ENCODE measurements at places on chromosomes 13 and 19. TPM values are rescaled to one million over a fixed set of nuclear protein-coding genes. Genes with fewer than 3 reads are reported as not detected.

- peaks cover 6% of the 10 kb centered on the region for H3K4me1 ChIP-seq
- peaks cover 3% of the 10 kb centered on the region for H3K36me3 ChIP-seq
- no peak overlapping the region for H3K27ac ChIP-seq
Observed at GRCh38 chr19:3441089-3441985, 39.0 kb downstream of the SMIM24 start.

DNA sequence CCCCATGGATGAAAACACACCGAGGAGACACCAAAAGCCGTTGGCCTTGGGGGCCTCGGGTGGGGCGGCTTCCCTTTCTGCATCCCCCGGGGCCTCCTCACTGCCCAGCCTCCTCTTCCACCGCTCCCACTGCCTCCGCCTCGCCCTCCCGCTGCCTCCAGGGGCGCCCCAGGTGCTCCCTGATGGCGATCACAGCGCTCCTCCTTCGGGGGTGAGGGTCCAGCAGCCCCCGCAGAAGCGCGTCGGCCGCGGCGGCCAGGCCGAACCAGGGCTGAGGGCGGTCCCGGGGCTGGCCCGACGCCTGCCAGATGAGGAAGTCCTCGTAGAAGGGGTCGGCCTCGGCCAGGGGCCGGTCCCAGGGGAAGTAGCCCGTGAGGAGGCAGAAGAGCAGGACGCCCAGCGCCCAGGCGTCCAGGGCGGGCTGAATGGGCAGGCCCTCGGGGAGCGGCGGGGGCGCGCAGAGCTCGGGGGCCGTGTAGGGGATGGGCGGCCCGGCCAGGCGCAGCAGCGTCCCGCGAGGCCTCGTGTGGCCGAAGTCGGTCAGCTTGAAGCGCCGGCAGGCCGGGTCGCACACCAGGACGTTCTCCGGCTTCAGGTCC, 7.2 kb downstream of the SBK2 start:
- no peak for DNase-seq
- H3K4me1 ChIP-seq = no peaks in the 10 kb centered on the region
- H3K36me3 ChIP-seq = no peaks in the 10 kb centered on the region
- H3K27me3 ChIP-seq = peaks cover 2% of the 10 kb centered on the region
- H3K4me3 ChIP-seq = no peak overlapping the region

- no peak overlapping the region for H3K27ac ChIP-seq
- H3K4me3 ChIP-seq = no peak overlapping the region
- peaks cover 33% of the 10 kb centered on the region for H3K4me1 ChIP-seq
- H3K36me3 ChIP-seq = peaks cover 54% of the 10 kb centered on the region
Observed at GRCh38 chr19:17070421-17070820, 4.8 kb downstream of the HAUS8 start.

DNA sequence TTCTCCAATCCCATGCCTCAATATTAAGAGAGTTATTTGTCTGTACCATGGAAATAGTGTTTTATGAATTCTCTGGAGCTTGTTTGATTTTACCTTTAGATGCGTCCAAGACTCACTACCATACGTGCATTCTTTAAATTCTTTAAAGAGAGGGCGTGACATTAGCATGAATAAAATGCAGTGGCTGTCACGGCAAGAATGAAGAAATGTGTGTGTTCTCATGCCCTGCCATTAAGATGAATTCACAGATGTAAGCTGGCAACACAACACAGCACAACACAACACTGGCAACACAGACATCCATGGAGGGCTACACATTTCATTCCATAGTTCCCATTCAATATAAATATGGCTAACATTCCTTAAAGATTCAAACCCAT, 213.4 kb downstream of the ENOX1 start:
- H3K27me3 ChIP-seq = peaks cover 8% of the 10 kb centered on the region
- no peaks in the 10 kb centered on the region for H3K36me3 ChIP-seq
- peaks cover 3% of the 10 kb centered on the region for H3K4me1 ChIP-seq
- no peak overlapping the region for H3K27ac ChIP-seq

The FAAP24 gene
- 8.2 TPM for total RNA-seq

The TMPRSS9 gene
- not detected for total RNA-seq

The SIPA1L3 gene
- 8.9 TPM for total RNA-seq

GRCh38 chr13:92530364-92530763, 696.2 kb upstream of the GPC6 start:
- H3K27ac ChIP-seq = no peak overlapping the region
- no peaks in the 10 kb centered on the region for H3K27me3 ChIP-seq
- no peak for DNase-seq

DNA sequence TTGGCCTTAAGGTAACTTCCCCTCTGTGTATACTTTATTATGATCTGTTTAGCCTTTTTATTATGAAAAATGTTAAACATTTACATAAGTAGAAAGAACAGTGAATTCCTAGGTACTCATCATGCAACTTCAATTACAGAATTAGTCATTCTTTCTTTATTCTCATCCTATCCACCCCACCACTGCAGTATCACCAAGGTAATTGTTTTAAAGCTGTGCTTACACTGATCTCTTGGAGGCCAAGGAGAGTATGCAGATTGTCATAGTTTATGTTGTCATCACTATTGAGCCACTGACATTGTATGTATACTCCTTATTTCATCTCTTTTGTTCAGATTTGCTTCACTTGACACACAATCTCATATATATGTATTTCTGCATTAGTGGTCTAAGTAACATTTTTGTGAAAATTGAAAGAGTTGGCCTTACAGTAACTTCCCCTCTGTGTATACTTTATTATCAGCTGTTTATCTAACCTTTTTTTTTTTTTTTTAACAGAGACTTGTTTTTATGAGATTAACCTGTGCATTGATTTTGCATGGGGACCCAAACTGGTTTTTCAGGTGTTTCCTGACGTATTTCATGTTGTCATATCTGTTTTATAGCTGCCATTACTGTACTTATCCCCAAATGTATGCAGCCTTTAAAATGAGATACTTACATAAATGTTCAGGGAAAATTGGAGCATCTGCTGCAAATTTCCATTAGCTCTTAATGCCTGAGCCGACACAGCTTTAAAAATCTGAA, 4.5 kb downstream of the ZNF507 start:
- no peak overlapping the region for H3K4me3 ChIP-seq
- H3K4me1 ChIP-seq = peaks cover 65% of the 10 kb centered on the region
- peaks cover 65% of the 10 kb centered on the region for H3K36me3 ChIP-seq

GRCh38 chr19:9362905-9363304, at the start of gene ZNF177:
Gene ZNF177 (plus strand): TSS chr19:9363013. CDS start chr19:9378312, 15,299 bp downstream.
- H3K27me3 ChIP-seq = peaks cover 3% of the 10 kb centered on the region
- H3K4me1 ChIP-seq = peaks cover 4% of the 10 kb centered on the region
- H3K4me3 ChIP-seq = peak within 1 kb of the TSS; percentile 31
- DNase-seq = peak; percentile 13
- H3K36me3 ChIP-seq = peaks cover 53% of the 10 kb centered on the region

GRCh38 chr19:43731846-43732245, 16.0 kb downstream of the IRGC start:
- H3K4me1 ChIP-seq = no peaks in the 10 kb centered on the region
- no peaks in the 10 kb centered on the region for H3K27me3 ChIP-seq
- H3K36me3 ChIP-seq = peaks cover 27% of the 10 kb centered on the region
- DNase-seq = no peak
- H3K27ac ChIP-seq = no peak overlapping the region
- H3K4me3 ChIP-seq = no peak overlapping the region

The CEACAM7 gene
- not detected for total RNA-seq

GRCh38 chr19:39971380-39972035, 543 bp downstream of the PSMC4 start:
- DNase-seq = peak; percentile 33
- H3K4me3 ChIP-seq = peak overlapping the region; percentile 95
- peaks cover 48% of the 10 kb centered on the region for H3K4me1 ChIP-seq
- H3K36me3 ChIP-seq = peaks cover 59% of the 10 kb centered on the region
- no peaks in the 10 kb centered on the region for H3K27me3 ChIP-seq

- no peak overlapping the region for H3K4me3 ChIP-seq
- H3K27me3 ChIP-seq = no peaks in the 10 kb centered on the region
- H3K27ac ChIP-seq = no peak overlapping the region
- DNase-seq = no peak
- H3K36me3 ChIP-seq = no peaks in the 10 kb centered on the region
- H3K4me1 ChIP-seq = no peaks in the 10 kb centered on the region
Observed at GRCh38 chr13:54449922-54450321, 1421.3 kb downstream of the OLFM4 start.

DNA sequence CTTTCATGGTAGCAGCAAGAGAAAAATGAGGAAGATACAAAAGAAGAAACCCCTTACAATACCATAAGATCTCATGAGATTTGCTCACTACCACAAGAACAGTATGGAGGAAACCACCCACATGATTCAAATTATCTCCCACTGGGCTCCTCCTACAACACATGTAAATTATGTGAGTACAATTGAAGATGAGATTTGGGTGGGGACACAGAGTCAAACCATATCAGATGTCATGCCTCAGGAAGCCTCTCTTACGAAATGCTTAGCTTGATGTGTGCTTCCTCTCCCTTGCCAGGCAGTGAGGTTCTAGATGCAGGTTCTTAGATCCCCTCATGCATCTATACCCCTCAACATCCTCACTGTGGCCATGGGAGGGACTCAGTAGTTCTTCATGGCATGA, 63.2 kb upstream of the RGCC start:
- DNase-seq = no peak
- H3K4me1 ChIP-seq = peaks cover 3% of the 10 kb centered on the region
- no peaks in the 10 kb centered on the region for H3K36me3 ChIP-seq

Data from activated CD8-positive, alpha-beta T cell treated with anti-CD3 and anti-CD28 coated beads for 36 hours (primary cell).